NCI-H1694 treated with DMSO at 0.1 percent for 48 hours (cell line): ENCODE measurements at places on chromosomes 6 and 20.

GRCh38 chr20:58625585-58625984 is 25.5 kb upstream of the STX16 start:
- no peak for DNase-seq

DNA sequence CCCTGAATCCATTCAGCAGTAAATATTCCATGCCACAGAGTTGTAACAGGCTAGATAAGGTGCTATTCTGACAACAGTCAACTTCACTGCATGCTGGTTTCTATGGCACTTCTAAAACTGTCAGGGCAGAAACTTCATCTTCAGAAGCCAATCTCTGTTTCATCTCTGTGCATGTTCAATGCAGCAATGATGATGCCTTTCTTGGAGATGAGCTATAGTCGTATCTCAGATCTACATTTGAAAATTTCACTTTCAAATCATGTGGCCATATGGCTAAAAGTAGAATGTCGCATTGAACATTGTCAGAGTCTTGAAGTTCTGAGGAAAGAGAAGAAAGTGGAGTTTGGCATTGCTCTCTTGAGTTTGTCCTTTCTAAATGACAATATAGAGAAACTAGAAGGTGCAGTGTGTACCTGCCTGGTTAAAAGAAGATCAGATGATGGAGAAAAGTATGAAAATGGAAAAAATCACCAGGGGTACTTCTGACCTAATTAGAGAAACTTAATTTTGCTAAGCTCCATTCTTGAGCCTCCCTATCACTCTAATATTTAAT is 49.0 kb upstream of the VSTM2L start:
- DNase-seq: no peak

- no peak for DNase-seq
Measured at GRCh38 chr20:54350415-54350814, 125.0 kb upstream of the DOK5 start.

DNA sequence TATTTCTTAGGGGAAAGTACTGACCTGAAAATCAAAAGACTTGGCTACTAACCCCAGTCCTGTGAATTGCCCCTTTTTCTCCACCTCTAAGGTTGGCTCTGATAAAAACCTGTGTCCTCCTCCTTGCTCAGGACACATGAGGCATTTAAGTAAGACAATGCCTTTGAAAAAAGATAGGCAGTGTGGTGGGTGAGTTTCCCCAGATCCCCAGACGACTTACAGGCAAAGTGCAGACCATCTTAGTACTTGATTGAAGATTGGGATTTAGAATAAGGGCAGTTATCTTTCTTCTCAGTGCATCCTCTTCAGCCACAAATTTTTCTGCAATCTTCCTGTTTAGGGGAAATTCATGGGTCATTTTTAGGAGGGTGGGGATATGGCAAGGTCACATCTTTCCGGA is 87.8 kb downstream of the KIZ start:
- DNase-seq: no peak

GRCh38 chr20:61966492-61967244 is 99.0 kb downstream of the TAF4 start:
- DNase-seq: no peak

DNA sequence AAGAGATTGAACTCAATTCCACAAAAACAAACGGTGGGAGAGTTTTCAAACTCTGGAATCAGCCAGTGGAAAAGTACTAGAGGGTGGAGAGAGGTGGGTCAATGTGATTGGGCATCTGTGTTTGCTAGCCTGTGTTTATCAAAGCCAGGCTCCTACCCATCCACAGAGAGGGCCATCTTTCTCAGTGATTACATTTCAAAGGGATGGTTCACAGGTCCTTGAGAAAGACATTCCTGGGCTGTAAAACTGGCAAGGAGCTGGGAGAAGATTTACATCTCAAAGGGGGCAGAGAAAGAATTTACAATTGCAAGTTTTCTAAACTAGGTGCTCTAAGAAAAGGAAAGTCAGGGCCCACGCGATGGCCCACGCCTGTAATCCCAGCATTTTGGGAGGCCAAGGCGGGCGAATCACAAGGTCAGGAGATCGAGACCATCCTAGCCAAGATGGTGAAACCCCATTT is 146.8 kb upstream of the UST start:
- no peak for DNase-seq

DNA sequence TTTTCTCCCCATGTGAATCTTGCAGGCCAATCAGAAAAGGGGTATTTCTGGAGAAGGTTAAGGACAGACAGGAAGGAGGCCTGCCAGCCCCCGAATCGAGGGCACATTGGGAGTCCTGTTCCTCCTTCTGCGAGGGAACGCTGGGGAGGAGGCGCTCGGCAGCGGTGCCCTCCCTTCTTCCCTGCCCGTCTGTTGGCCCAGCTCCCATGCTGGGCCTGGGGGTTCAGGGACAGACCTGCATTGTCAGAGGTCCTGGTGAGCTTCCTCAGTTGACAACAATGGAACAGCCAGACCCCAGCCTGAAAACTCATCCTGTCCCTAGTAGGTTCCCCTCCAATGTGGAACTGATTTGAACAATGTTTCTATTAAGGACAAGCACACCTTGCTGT is 15.1 kb upstream of the SYNJ2 start:
- DNase-seq: no peak

DNA sequence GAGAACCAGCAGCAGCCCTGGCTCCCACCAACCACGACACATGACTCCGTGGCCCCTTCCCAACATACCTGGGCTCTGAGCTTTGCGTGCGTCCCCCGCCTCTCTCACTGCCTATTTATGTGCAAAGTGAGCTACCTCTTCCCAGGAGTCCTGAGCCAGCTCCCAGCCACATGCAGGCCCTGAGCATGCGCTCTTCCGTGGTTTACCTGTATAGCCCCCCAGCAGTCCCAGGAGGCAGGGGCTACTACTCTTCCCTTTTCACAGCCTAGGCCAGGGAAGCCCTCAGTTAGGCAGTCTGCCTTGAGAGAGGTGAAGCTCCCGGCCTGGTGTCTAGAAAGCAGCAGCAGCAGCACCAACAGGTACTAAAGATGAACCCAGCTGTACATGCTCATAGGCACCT is 114.8 kb upstream of the CDYL start:
- no peak for DNase-seq

DNA sequence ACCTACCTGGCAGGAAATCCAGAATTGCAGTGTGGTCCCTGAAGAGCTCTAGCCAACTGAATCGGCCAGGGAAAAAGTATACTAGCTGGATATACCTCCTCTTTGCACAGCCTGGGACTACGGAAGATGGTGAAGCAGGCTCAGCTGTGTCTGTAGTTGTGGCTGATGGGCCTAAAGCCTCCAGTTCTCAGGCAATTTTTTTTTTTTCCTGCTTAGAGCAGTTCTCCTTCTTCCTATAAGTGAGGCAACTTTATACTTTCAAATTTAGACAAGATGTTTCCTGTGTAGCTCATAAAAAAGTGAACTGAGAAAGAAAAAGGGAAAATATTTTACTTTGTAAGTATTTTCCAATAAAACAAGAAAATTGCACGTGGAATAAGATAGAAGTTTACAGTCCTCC is 172.9 kb downstream of the CARMIL1 start:
- no peak for DNase-seq

- DNase-seq: no peak
Measured at GRCh38 chr6:81169166-81169565, 583.3 kb downstream of the TENT5A start.

DNA sequence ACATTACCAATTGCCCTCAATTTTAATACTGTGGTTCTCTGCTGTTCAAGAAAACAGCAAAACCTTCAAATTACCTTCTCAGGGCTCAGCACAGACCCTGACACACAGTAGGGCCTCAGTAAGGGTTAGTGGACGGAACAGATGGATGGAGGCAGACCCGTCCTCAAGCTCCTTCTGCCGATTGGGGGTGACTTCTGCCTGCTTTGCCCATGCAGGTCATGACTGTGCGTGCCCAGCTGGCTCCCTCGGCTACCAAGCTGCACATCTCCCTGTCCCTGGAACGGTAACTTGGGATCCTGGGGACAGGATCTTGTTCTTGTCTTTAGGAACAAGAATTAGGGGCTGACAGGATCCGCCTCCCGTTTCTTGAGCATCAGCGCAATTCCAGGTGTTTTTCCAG is 9.8 kb upstream of the BPIFB4 start:
- DNase-seq: no peak

- DNase-seq: no peak
Measured at GRCh38 chr6:144411531-144412165, 126.5 kb downstream of the UTRN start.

- DNase-seq: no peak
Measured at GRCh38 chr20:22863826-22864225, 171.3 kb upstream of the SSTR4 start.

- no peak for DNase-seq
Measured at GRCh38 chr6:34897716-34898115, 8.7 kb downstream of the ANKS1A start.

DNA sequence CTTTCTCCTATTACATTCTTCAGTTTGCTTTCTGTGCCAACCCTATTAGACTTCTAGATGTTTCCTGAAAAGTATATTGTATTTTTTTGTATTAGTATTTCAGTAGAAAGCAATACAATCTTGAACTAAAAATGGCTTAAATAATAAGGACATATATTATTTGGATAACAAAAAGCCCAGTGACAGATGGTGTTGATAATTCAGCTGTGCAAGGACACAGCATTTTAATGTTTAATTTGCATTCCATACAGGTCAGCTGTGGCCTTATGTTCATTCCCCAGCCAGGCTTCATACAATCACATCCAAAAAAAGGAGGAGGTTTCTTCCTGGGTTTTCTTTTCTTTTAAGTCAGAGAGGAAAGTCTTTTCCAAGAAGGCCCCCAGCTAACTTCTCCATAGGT is 236.9 kb downstream of the CD109 start:
- DNase-seq: peak; percentile 59

- peak; percentile 67 for DNase-seq
Measured at GRCh38 chr6:28944412-28944865, 20.7 kb upstream of the TRIM27 start.

DNA sequence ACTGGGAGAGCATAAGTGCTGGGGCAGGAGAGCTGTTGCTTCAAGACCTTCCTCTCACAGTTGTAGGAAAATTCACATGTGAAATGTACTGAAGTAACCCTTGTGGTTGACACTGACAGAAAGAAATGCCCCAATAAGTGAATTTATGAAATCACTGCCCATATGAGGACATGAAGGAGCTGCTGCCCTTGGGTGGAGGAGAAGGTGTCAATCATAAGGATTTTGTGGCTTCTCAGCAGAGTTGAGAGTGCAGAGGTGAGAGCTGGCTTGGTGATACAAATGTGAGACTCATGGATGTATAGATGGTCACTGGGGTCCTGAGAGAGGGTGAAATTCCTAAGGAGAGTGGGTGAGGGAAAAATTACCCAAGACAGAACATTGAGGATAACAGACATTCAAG is 33.9 kb upstream of the CMTR1 start:
- no peak for DNase-seq

DNA sequence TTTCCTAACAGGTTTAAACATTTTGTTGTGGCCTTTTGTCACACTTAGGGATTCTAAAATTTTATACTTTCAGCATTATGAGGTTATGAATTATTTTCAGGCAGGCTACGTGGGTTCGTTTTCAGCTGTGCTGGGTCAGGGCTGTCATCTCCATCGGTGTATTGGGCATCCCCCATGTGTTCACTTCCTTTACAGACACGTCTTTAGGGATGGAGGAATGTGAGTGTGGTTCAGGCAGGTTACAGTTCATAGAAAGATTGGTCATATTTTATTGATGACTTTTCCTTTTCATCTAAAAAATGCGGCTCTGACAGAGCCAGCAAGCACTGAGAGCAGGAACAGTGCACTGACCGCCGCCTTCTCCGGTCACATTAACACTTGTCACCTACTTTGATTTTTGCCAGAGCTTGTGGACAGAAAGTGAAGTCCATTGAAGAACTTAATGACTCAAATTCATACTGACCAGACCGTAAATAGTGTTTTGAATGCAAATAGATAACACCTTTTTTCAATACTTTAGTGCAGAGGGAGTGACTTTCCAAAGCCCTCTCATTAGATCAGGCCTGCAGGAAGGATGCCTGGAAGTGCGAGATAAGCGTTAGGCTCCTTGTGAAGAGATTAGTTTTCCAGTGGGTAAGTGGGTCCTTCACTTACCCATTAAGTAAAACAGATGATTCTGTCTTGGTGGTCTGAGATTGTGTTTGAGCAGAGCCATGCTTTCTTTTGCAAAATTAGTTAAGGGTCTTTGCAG is 113.1 kb downstream of the TIAM2 start:
- no peak for DNase-seq

DNA sequence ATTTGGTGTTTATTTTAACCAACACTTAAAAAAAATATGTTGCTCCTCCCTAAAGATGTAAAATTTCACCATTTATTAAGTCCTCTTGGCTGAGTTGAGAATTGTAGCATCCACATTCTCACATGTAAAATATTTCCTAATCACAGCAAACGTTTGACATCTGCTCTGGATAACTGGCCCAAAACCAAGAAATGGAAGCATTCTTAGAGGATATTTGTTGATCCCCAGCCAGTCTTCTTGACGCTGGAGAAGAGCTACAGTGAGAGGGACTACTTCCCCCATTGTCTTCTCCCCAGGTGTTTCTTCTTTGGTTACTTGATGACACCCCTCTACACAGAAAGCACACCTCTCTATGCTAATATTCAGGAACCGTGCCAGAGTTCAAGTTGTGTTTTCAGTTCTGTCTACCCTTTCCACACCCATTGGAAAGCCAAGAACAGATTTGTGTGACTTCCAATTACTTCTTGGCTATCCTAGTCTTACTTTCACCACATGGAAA is 454.5 kb upstream of the JAG1 start:
- no peak for DNase-seq

DNA sequence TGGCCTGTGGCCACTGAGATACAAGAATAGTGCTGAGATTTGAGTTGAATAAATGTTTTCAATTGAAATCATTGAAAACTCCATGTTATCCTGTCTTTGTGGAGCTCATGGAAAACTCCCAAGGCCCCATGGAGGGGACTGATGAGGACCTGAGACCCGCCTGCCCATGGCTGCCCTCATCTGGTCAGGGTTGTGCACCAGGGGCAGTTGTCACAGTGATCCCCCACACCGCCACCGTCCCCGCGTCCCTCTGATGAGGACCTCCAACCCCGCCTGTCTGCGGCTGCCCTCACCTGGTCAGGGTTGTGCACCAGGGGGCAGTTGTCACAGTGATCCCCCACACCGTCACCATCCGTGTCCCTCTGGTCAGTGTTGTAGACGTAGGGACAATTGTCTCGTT is 27.8 kb downstream of the THBS2 start:
- no peak for DNase-seq

- no peak for DNase-seq
Measured at GRCh38 chr6:136764517-136764993, 27.7 kb downstream of the MAP3K5 start.

- no peak for DNase-seq
Measured at GRCh38 chr20:39358052-39358451, 395.9 kb downstream of the DHX35 start.

DNA sequence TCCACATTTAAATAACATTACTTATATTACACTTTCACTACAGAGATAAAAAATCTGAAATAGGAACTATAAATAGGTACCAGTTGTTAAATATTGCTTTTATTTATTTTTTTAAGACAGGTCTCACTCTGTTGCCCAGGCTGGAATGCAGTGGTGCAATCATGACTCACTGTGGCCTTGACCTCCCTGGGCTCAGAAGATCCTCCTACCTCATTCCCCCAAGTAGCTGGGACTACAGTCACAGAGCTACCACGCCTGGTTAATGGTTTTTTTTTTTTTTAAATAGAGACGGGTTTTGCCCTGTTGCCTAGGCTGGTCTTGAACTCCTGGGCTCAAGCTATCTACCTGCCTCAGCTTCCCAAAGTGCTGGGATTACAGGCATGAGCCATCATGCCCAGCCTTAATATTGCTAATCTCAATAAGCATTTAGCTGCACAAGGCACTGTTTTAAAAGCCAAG is 17.3 kb downstream of the EEF1E1 start:
- DNase-seq: no peak
